ENCODE measurements at places on chromosomes 1 and 21.

- no peak for DNase-seq
Measured at GRCh38 chr1:21871943-21872342, 59.9 kb downstream of the LDLRAD2 start.

- no peak for DNase-seq
Measured at GRCh38 chr1:208923946-208924720, 659.4 kb upstream of the CAMK1G start.

GRCh38 chr1:84352298-84353106, 45.8 kb upstream of the DNASE2B start:
- DNase-seq = no peak

GRCh38 chr1:93608187-93609109, 73.2 kb downstream of the BCAR3 start:
- DNase-seq = no peak

- no peak for DNase-seq
Measured at GRCh38 chr1:163544441-163544840, 222.7 kb downstream of the NUF2 start.

DNA sequence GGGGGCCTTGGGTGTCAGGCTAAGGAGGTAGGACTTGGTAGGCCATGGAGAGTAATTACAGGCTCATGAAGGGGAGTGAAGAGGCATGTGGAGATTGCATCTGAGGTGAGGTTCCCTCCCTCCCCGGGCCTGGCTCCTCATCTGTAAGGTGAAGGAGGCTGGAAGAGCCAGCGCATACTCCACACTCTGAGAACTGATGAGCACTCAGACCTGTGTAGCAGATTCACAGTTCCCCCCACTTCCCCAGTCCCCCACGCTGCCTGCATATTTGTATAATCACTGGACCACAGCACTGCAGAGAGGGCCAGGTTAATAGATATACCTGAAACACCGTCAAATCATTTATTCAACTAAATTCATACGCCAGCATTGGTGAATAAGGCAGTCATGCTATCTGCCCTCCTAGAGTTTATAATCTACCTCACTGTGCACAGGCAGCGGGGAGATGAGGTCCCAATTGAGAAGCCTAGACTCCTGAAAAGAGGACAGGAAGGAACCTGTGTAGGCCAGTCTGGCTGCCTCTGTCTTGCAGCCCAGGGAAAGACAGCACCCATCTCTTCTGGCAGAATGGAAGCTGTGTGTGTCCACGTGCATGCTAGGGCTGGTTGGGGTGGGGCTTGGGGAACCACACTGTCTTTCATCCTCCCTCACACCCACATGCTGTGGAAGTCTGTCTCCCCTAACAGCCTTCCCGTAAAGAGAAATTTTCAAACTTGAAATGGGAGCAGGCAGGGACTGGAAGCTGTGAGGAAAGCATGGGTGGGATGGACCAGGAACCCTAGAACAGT, 110.6 kb upstream of the ATP1A1 start:
- no peak for DNase-seq

GRCh38 chr1:208269338-208269666, 25.1 kb upstream of the PLXNA2 start:
- no peak for DNase-seq

- DNase-seq = no peak
Measured at GRCh38 chr1:166197597-166197996, 30.8 kb upstream of the FAM78B start.

GRCh38 chr1:67489643-67490042, 59.4 kb upstream of the SERBP1 start:
- no peak for DNase-seq

DNA sequence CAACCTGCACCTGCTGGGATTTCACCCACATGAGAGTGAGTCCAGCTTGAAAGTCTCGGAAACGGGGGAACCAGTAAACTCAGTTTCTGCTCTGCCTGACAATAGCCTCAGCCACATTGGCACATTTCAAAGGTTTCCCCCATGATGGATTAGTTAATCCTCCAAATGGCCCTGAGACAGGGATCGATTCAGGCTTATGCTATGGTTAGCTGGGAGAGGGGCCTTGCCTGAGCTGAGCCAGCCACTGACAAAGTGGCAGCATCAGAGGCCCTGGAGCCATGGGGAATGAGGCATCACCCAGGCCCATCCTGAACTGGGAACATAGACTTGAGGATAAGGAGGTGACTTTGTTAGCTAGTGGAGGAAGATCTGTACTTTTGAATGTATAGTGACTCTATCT, 2.9 kb upstream of the CLSTN1 start:
- no peak for DNase-seq
